ENCODE measurements at places on chromosomes 3 and 15.

- no peak for DNase-seq
Observed at GRCh38 chr15:77819048-77819850, 186.5 kb upstream of the LINGO1 start.

DNA sequence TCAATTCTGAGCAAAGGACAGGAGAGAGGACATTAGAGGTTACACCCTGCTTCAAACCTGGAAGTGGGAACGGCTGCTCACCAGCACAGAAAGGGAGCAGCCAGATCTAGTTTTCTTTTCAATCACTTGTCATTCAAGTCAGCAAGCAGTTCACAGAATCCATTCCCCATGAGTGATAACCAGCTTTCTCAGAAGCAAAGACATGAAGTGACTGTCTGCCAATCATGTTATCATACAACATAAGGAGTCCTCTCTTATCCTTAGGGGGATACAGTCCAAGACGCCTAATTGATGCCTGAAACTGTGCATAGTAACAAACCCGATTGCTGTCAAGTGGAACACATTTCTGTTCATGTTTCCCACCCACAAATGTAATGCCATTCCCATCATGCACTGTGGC is 54.7 kb downstream of the FAM98B start:
- DNase-seq: no peak

DNA sequence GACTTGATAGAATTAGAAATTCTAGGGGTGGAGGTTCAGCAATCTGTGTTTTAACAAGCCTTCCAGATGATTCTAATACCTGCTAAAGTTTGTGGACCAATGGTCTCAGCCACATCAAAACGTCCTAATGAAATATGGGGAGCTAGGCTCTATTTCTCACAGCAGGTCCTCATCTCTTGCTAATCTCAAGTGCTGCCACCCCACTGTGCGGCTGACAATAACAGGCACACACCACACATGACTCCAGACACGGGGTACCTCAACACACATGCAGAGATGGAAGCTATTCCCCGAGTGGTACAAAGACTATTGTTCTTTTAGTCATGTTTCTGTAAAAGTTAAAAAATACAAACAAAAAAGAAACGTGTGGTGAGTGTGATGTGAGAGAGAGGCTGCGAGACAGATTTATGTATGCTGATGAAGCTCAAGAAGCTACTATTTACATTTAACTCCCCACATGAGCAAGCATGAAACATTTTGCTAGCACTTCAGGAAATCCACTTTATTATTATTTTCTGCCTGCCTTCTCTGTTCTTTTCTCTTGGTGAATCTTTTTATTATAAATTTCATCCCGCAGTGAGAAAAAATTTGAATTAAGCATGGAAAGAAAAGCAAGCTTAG is 405.6 kb downstream of the MAGI1 start:
- DNase-seq: no peak

DNA sequence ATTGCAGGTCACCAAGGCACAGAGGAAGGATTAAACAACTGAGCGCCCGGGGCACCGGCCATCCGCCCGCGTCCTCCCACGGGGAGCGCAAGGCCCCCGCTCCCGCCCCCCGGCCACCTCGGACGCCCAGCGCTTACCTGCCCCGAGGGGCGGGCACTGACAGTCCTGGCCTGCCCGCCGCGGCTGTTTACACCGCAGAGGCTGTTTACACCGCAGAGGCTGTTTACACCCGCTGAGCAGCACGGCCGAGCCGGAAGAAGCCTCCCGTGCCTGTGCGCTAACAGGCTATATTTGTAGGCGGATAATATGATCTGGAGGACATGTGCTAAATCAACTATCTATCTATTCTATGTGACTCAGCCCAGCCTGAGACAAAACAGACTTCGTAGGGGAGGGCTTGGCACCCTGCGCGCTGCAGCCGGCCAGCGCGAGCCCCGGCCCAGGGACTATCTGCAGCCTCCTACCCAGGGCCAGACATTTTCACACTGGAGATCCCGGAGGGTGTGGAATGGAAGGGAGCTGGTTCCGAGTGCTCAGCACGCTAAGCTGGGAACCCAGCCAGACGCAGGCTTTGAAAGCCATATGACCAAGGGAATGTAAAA is at the start of gene LRRC2:
Gene LRRC2, minus strand, starts transcription at position 263 of the 602 bp plus-strand sequence. CDS start 14,711 bp downstream, outside the sequence.
- DNase-seq: no peak

- no peak for DNase-seq
Observed at GRCh38 chr15:33013827-33014445, 180.6 kb downstream of the FMN1 start.

DNA sequence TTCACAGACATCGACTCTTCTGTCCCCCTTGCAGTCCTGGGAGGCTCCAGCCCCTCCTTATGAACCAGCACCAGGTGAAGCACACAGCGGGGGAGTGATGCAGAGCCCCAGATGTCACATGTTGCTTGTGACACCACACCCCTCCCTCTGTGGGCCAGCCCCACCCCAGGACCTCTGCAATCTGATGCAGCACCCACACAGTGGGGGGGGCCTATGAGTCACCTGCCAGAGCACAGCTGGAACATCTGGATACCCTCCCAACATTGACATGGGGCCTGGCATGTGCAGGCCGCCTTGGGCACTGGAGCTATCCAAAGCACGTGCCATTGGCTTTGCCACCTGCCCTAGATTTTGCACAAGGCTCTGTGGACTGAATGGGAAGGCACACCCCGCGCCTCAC is 70.5 kb downstream of the FEM1B start:
- no peak for DNase-seq

DNA sequence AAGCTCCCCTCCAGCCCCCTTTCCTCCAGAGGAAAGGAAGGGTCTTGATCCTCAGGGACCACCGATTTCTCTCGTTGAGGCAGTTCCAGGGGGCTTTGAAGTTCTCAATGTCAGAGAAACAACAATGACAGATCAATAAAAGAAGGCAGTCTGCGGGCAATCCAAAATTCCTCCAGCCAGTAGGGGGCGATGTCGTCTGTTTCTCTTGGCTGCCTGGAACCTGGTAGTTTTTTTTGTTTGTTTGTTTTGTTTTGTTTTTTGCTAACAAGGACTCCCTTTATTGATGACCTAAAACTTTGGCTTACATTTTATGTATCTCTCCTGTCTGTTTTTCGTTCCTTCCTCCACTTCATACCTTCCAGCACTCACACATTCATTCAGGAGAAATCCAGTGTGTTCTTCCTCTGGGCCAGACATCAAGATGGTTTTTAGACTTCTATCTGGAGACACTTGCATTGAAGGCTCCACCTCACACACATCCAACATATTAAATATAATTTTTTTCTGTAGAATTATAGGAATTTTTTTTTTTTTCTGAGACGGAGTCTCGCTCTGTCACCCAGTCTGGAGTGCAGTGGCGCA is 276.6 kb downstream of the RPLP1 start:
- peak; percentile 68 for DNase-seq

DNA sequence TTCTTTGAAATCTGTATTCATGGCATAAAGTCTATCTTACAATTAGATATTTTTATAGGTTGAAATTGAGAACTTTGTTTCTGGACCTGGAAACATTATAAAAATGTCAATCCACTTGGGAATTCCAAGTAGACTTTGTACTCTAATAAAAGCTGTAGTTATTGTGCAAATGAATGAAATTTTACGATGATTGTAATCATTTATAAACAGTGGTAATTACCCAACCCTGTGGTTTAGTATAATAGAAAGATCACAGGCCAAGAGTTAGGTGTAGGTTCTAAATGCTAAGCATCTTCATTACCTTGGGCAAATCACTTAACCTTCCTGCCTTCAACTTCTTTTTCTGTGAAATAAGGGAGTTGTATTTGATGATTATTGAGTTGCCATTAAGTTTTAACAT is 13.2 kb upstream of the SLC7A14 start:
- no peak for DNase-seq

DNA sequence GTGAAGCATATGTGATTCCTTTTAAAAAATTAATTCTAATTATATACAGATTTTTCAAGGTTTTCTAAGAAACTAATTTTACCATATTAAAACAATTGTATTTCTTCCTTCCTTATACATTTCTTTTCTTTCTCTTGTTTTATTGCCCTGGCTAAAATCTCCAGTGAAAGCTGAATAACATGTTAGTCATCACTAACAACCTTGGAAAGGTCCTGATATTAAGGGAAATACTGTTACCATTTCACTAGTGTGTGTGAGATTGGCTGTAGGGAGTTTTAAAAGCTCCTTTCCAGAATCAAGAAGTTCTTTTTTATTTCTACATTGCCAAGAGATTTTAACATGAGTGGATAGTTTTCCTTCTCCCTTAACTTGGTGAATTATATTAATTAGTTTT is 229.7 kb upstream of the EIF1B start:
- DNase-seq: no peak

DNA sequence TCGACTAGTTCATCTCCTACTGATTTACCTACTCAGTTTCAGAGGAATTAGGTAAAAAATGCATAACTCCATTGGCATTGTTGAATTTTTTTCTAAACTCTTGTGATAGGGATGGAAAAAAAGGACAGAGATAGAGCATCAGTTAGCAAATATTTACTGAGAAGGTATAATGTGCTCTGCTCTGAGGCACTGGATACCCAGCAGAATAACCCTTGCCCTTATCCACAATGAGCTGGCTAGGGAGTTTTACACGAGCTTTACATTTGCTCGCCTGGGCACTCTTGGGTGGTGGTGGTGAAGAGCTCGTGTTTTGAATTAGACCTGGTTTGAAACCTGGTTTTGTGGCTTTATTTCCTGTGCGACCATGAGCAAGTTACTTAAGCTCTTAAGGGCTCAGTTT is 149.6 kb downstream of the RORA start:
- no peak for DNase-seq

DNA sequence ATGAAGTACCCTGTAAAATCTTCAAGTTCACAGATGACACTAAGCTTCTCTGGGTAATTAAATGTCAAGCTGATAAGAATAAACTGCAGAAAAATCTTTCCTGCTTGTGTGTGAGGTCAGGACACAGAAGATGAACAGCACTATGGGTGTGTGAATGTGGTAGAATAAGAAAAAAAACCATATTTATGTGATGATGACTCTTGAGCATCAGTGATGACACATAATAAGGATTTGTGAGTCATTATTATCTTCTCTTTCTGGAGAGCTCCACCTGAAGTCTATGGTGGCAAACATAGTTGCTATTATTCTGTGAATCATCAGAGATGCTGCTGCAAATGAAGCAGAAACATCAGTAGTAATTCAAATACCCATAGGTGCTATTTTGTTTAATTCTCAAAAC is 422.4 kb downstream of the DIPK2A start:
- DNase-seq: no peak

DNA sequence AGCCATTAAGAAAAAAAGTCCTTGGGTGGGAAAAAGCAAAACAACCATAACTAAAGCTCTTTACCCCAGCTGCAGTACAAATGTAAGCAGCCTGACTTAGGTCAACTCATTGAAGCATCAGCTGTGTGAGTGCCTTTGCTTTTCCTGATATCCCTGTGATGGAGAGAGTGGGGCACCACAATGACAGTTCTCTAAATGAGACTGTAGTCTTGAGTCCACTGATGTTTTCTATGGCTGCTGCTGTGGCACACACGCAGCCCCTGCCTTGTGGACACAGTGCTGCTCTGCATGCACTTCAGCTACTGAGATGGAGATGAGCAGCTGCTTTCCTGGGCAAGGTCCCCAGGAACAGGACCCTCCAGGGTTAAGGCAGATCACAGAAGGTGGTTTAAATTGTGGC is 173.2 kb downstream of the KCNAB1 start:
- no peak for DNase-seq

- DNase-seq: no peak
Observed at GRCh38 chr3:150291515-150291914, 116.6 kb upstream of the TSC22D2 start.

DNA sequence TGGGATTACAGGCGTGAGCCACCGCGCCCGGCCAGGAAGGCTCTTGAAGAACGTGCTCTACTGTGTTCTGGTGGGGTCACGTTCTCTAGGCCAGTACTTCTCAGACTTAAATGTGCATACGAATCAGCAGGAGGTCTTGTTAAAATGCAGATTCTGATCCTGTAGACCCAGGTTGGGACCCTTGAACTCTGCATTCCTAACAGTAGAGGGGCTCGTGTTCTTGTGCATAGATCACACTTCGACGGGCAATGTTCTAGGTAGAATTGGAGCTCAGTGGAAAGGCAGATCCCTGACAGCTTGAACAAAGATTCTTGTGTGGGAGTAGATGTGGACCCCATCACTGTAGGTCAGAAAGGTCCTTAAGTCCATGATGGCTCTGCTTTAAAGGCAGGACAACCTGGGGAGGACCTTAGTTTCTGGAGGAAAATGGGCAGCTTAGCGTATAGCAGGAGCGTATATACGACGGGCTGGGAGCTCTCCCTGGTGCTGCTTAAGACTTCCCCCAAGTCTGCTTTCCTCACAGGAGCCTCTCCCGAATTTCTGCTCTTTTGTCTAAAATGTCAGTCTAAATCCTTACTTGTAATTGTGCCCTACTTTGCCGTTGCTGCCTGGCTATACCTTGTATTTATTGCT is 16.9 kb upstream of the FAM81A start:
- no peak for DNase-seq

DNA sequence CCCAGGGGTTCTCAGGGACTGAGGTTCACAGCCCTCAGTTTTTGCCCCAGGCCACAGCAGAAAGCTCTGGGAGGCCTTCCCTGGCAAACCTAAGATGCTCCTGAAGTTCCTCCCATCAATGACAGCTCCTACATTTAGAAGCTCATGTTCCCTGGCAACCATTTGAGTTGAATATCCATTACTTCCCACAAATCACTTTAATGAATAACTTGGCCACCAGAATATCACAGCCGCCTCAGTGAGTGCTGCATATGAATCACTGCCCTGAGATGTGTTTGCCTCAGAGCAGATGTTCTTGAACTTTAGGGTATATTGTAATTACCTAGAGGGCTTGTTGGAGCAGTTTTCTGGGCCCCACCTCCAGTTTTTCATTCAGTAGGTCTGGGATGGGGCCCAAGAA is 27.4 kb downstream of the SLCO2A1 start:
- no peak for DNase-seq

GRCh38 chr3:136023264-136023978 is 57.9 kb downstream of the PPP2R3A start:
- no peak for DNase-seq

DNA sequence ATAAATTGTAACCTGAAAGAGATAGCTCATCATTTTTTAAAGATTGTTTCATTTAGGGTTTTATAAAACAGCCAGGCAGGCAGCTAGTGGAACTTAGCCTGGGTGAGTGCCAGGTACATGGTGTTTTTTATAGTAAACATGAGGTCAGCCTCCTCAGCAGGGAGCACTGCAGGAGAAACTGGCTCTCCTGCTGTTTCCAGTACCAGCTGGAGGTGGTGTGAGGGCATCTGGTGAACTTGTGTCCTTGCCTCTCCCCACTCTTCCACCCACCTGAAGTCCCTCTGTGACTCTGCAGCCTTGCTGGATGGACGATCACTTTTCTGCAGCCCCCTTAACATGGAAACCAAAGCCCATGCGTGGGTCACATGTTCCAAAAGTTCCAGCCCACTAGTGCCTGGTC is 128.4 kb downstream of the FAM174B start:
- DNase-seq: no peak

- no peak for DNase-seq
Observed at GRCh38 chr3:188528396-188528795, 374.4 kb downstream of the LPP start.

DNA sequence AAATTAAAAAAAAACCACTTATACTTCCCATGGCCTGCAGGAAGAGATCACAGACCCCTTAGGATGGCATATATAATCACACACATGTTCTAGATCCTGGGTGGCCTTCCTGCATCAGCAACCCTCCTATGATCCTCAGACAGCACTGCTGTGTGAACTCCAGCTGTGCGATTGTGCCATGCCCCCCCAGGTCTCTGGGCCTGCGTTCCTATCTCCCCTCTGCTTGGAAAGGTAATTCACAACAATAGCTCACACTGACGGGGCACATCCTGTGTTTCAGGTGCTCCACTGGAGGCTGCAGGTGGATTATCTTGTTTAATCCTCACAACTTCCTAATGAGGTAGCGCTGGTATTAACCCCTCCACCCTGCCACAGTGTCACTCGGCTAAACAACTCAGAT is 71.2 kb upstream of the GLCE start:
- no peak for DNase-seq

Measured in neural crest cell (in vitro differentiated cells).